NCI-H1694 treated with DMSO at 0.1 percent for 48 hours (cell line): ENCODE measurements at places on chromosomes 1 and 21.

- DNase-seq: no peak
These were observed 13.1 kb downstream of the STMN1 start for GRCh38 chr1:25893116-25893515.

- DNase-seq: no peak
These were observed 33.3 kb upstream of the BECN2 start for GRCh38 chr1:241924080-241924808.

GRCh38 chr21:31022306-31022705 is 16.0 kb downstream of the KRTAP19-8 start:
- DNase-seq: no peak

GRCh38 chr1:210792250-210793102 is 341.5 kb downstream of the KCNH1 start:
- no peak for DNase-seq

DNA sequence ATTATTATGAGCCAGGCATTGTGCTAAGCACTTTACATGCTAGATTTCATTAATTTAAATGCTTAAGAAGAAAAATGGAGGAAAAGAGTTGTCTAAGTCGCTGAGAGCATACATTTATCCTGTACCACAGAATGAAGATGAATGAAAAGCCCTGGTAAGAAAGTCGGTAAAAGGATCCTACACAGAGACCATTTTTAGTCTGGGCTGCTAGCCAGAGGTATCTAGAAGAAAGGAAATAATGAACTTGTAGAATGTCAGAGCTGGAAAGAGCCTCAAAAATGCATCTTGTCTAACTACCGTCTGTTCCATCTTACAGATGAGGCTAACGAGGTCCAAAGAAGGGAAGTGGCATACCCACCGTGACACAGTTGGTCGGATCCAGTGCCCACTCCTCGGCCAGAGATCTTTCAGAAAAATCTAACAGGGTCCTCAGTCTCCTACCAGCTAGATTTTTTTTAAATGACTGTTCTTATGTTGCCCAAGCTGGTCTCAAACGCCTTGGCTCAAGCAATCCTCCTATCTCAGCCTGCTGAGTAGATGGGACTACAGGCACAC is 12.2 kb upstream of the TNR start:
- no peak for DNase-seq

- no peak for DNase-seq
These were observed 25.3 kb downstream of the SH3BP5L start for GRCh38 chr1:248800459-248800858.
